ENCODE measurements at places on chromosomes 11 and 22. TPM values are rescaled to one million over a fixed set of nuclear protein-coding genes. Genes with fewer than 3 reads are reported as not detected.

The OR52E8 gene
- total RNA-seq, result not detected

The ZNF215 gene
- 5.6 TPM for total RNA-seq

The MMP11 gene
- total RNA-seq, result 14.8 TPM

The INS gene
- total RNA-seq, result not detected

The C11orf91 gene
- not detected for total RNA-seq

DNA sequence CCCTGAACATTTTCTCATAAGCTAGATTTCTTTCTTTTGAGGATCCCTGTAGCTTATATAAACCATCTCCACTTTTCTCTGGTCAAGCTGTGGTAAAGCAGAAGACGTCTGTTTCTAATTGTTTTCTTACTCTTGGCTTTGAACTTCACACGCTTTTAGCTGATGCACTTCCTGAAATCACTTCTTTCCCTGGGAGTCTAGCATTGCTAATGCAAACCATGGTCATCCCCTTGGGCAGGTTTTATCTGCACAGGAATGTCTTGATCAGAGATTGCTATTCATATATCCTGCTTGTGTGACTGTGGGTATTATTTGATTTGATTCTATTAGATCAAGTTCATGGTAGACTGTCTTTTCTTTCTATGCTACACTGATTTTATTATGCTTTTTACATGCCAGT is 199.2 kb upstream of the POU2AF2 start:
- DNase-seq, result no peak

DNA sequence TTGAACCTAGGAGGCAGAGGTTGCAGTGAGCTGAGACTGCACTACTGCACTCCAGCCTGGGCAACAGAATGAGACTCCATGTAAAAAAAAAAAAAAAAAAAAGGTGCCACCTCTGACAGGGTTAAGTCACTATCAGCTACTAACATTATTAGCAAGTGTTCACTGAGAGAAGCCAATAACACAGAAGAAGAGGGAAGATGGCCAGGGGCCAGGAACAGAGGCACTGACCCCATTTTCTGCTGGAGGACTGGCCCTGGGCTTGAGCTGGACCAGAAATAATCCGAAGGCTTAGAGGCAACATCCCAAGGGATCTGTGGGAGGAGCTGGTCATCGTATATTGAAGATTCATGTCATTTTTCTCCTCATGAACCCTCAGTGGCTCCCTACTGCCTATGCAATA is 5.0 kb downstream of the SLC5A1 start:
- no peak for DNase-seq

GRCh38 chr11:65083134-65083833 is 556 bp downstream of the CDCA5 start:
- DNase-seq, result no peak

GRCh38 chr22:33625959-33626358 is 294.3 kb downstream of the LARGE1 start:
- DNase-seq, result no peak

- DNase-seq, result no peak
These were observed 6.6 kb upstream of the KRTAP5-6 start for GRCh38 chr11:1690167-1691025.

GRCh38 chr11:26860895-26861294 is 133.0 kb upstream of the FIBIN start:
- DNase-seq, result no peak

- no peak for DNase-seq
These were observed 109.5 kb downstream of the DBX1 start for GRCh38 chr11:20050551-20051333.

- no peak for DNase-seq
These were observed 19.4 kb upstream of the LRRC55 start for GRCh38 chr11:57162179-57162898.

Data from occipital lobe (tissue), 3 donors.